ENCODE measurements at places on chromosomes 4 and X.
A peak's percentile ranks its signal among the peaks of the same experiment; 100 is the strongest.

GRCh38 chr4:158219623-158220022 lies 9.3 kb downstream of the TMEM144 start:
- no peak for DNase-seq

GRCh38 chr4:158970812-158971211 lies 132.1 kb upstream of the RAPGEF2 start:
- DNase-seq = no peak

DNA sequence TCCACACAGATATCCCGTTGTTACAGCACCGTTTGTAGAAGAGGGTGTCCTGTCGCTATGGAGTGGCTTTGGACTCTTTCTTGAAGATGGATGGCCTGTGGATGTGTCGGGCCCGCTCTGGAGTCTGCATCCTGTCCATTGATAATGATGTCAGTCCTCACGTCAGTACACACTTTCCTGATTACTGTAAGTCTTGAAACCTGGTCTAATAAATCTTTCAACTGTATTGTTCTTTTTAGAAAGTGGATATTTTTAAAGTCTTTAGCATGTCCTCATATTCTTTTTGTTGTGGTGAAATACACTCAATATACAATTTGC lies 14.9 kb downstream of the MSANTD1 start:
- no peak for DNase-seq

DNA sequence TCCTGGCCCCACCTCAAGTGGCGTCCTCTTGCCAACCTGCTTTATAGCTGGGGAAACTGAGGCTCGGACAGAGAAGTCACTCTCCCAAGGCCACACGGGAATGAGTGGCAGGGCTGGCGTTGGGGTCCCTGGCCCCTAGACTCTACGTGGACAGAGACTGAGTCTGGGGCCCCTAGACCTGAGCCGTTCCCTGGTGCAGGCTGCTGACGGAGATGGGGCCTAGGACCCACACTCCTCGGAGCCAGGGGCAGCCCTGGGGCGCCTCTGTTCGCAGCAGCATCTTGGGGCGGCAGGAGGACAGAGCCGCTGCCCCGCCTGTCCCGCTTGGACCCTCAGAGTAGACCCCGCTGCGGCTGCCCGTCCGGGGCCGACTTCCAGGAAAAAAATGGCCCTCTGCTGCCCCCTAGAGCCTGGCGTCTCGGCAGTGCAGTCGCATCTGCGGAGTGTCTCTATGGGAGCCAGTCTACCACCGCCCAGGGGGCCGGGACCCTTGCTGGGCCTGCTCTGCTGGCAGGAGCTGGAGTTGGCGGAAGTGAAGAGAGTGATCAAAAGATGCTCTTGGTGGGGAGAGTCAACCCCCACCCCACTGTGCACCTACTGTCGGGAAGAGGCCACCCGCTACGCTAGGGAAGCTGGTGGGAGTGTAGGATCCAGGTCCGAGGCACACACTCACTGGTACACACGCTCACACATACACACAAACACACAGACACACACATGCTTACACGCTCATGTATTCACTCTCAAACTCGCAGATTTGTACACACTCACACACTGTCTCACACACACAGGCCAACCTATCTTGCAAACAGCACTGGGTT lies 220.1 kb downstream of the AFAP1 start:
- DNase-seq = peak; percentile 45

GRCh38 chr4:54213761-54214160 lies 15.3 kb upstream of the PDGFRA start:
- DNase-seq = no peak

GRCh38 chr4:175413561-175413960 lies 398.5 kb downstream of the GPM6A start:
- DNase-seq = no peak

GRCh38 chr4:60847614-60848013 lies 352.5 kb upstream of the ADGRL3 start:
- DNase-seq = no peak

- no peak for DNase-seq
These were observed 1302.5 kb upstream of the TENM3 start for GRCh38 chr4:180940680-180941079.

GRCh38 chr4:170325599-170325998 lies 235.8 kb upstream of the AADAT start:
- no peak for DNase-seq

- no peak for DNase-seq
These were observed 21.7 kb downstream of the KIAA0232 start for GRCh38 chr4:6804082-6804752.

DNA sequence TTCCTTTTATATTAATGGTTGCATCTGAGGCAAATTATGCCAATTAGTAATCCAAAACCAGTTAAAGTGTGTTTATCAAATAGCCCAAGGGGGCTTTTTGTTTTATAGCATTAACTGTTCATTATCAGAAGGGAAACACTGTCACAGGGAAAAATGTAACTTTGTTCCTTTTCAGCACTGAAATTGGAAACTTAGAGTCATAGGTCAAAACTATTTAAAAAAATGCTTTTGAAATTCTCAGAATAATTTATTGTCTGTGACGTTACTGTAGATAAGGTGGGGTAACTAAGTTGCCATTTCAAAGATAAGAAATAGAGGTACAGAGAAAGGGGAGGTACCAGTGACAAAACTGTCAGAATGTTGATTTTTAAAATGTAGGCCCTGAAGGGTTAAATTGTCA lies 129.3 kb downstream of the AKAP4 start:
- DNase-seq = no peak

DNA sequence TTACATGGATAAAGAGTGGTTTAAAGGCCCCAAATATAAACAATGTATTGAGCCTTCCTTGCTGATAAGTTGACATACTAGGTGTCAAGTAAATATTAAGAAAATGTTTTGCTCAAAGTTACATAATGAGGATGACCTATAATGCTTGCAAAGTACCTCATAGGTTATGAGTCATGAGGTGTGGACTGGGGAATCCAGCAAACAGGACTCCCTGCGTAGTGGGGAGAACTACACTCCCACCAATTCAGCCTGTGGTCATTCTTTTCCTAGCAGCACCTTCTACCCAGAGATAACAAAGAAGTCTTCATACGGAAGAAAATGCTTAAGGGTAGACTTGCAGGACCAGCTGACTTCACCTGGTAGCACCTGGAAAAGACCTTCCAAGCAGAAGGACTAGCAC lies 418.9 kb upstream of the CPEB2 start:
- no peak for DNase-seq

DNA sequence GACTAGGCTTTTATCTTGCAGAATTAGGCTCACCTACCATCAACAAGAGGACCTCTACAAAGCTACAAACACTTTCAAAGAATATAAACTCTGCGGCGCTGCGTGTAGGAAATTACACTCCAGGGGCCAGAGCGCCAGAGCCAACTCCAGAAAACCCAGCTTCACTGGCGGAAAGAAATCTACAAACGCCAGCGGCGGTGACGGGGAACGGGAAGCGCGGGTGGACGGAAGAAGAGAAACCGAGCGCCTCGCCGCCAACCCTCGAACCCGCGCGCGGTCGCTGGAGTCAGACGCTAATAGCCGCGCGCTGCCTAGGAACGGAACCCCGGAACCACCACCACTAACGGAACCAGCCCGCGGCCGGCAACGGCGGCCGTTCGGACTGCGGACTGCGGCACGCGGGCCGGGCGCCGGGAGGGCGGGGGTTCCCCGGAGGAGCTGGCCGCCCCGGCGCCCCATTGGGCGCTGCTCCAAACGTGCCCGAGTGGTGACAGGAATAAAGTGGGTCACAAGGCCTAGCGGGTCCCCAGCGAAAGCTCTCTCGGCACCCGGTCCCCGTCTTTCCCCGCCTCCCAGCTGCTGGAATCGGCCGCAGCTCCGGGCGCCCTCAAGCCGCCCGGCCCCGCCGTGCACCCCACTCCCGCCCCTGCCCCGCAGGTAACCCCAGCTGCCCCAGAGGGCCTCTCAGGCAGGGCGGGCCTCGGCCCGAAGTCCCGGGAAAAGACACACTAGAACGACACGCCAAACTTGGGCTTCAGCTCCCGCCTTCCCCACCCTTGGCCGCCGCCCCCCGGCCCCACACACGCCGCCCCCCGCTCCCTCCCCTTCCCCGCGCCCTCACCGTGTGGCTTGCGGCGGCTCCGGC lies 836 bp downstream of the CLOCK start:
- DNase-seq = peak; percentile 47

DNA sequence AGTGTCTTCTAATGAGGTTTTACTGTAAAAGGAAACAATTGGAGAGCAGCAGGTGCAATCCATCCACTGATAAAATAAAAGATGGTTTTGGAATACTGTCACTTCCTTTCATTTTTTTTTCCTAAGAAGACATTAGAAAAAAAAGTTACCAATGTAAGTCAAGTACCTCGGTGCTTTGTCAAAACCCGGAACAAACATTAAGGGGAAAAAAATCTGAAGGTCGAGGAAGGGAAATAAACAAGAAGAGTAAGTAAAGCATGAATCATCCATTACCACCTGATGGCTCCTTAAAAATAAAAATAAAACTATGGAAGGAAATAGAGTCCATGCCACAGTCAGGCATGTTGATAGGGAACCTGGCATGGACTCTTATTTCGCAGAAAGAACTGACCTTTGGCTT lies 15.3 kb upstream of the XPNPEP2 start:
- DNase-seq = no peak

- no peak for DNase-seq
These were observed 12.1 kb downstream of the LAMP2 start for GRCh38 chrX:120456973-120457372.

- no peak for DNase-seq
These were observed 821 bp upstream of the NALF2 start for GRCh38 chrX:69503228-69503781.

DNA sequence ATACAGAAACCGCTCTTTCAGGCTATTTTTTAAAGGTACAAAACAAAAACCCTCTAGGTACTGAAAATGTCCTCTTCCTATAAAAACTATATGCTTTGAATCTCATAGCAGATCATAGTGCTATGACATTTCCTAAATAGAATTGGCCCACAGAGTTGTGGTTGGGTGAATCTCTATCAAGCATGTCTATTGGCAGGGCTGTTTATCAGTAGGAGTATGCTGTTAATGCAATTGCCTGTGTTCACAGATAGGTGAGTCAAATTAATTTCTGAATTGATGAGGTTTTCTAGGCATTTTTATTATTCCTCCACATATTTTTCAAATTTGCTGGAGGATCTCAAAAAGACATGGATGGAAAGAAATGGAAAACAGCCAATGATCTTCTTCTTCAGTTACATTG lies 73.9 kb downstream of the QRFPR start:
- no peak for DNase-seq

- DNase-seq = no peak
These were observed 18.8 kb downstream of the PPP4R3C start for GRCh38 chrX:27444093-27444908.

DNA sequence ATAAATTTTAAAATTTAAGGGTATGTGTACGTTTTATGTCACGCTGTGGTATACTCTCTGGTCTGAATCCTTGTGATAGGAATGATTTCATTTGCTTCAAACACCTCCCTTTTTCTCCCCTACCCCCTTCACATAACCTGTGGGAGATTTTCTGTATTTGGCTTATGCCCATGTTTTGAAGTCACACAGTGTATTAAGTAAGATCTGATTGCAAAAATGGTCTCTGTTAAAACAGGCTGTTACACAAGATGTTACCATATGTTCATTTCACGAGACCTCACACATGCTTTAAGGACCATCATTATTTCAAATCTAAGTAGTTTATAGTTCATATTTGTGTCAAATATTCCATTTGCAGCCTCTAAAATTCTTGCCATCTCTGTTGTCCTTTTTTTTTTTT lies 63.5 kb downstream of the TMEM131L start:
- DNase-seq = no peak

GRCh38 chr4:22595684-22596083 lies 79.8 kb upstream of the ADGRA3 start:
- DNase-seq = no peak

Data from stimulated activated CD8-positive, alpha-beta memory T cell treated with anti-CD3 and anti-CD28 coated beads, Interleukin-4, amount 100 ng/mL, for 24 hours (primary cell).